ENCODE measurements at places on chromosomes 7 and 10. TPM values are rescaled to one million over a fixed set of nuclear protein-coding genes. Genes with fewer than 3 reads are reported as not detected.

DNA sequence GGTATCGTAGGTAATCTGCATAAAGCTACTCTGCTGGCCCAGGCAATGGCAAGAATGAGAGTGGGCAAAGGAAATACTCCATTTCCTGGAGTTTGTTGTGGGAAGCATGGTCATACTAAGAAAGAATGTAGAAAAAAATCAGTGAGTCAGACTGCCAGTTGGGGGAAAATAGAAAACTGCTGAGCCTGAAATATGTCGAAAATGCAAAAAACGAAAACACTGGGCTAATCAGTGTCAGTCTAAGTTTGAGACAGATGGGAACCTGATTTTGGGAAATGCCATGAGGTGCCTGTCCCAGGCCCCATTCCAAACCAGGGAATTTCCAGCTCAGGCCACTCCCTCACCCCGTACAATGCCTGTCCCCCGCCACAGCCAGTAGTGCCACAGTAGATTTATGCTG, 150.0 kb downstream of the ZNF33B start:
- H3K27ac ChIP-seq: no peak overlapping the region
- H3K4me3 ChIP-seq: no peak overlapping the region
- H3K27me3 ChIP-seq: no peaks in the 10 kb centered on the region
- no peak for DNase-seq

DNA sequence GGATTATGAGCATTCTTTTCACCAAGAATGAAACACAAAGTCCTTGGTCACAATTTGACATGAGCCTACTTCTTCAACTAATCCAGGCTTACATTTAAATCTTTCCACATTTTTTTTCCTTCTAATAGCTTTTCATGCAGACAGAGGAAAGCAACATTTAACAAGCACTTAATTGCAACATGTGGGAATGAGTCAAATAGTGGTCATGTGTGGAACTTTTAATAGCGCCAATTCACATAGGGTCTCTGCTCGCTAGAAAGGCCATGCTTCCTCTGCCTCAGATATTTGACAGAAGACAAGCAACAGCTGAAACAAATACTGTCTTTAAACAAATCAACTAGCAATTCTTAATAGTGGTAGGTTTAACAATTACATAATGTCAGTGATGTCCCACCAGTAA, 285.9 kb upstream of the ETV1 start:
- no peaks in the 10 kb centered on the region for H3K36me3 ChIP-seq
- H3K27me3 ChIP-seq: no peaks in the 10 kb centered on the region
- DNase-seq: no peak
- no peaks in the 10 kb centered on the region for H3K4me1 ChIP-seq
- H3K4me3 ChIP-seq: no peak overlapping the region
- H3K27ac ChIP-seq: no peak overlapping the region

- DNase-seq: no peak
- H3K4me1 ChIP-seq: no peaks in the 10 kb centered on the region
- no peaks in the 10 kb centered on the region for H3K27me3 ChIP-seq
- H3K36me3 ChIP-seq: no peaks in the 10 kb centered on the region
- H3K4me3 ChIP-seq: no peak overlapping the region
These were observed 111.8 kb upstream of the GPR141 start for GRCh38 chr7:37571806-37572205.

GRCh38 chr7:159231017-159231416, 86.3 kb upstream of the VIPR2 start:
- H3K4me3 ChIP-seq: no peak overlapping the region
- no peaks in the 10 kb centered on the region for H3K36me3 ChIP-seq
- no peak overlapping the region for H3K27ac ChIP-seq
- H3K4me1 ChIP-seq: no peaks in the 10 kb centered on the region

DNA sequence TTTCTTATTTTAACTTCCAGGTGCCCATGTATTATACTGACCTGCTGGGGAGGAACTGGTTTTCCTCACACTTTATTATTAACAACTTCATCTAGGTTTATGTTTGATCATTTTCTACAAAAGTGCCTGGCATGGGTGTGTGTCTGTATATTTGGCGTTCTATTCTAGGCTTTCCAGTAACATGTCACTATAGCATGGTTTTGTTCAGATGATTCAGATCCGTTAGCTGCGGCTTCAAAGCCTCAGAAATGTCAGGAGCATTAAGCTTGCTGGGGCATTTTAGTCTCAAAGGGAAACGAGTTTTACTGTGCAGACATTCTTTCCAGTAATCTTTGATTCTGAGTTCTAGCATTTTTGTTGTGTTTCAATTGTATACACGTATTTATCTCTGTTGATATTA, 2.3 kb downstream of the INPP5A start:
- H3K36me3 ChIP-seq: no peaks in the 10 kb centered on the region
- H3K4me1 ChIP-seq: peaks cover 2% of the 10 kb centered on the region
- H3K27me3 ChIP-seq: no peaks in the 10 kb centered on the region
- H3K4me3 ChIP-seq: no peak overlapping the region
- no peak for DNase-seq

- no peak for DNase-seq
- no peak overlapping the region for H3K27ac ChIP-seq
- H3K27me3 ChIP-seq: no peaks in the 10 kb centered on the region
- H3K4me1 ChIP-seq: no peaks in the 10 kb centered on the region
- H3K36me3 ChIP-seq: no peaks in the 10 kb centered on the region
- no peak overlapping the region for H3K4me3 ChIP-seq
These were observed 32.5 kb downstream of the C10orf143 start for GRCh38 chr10:130078120-130078519.

DNA sequence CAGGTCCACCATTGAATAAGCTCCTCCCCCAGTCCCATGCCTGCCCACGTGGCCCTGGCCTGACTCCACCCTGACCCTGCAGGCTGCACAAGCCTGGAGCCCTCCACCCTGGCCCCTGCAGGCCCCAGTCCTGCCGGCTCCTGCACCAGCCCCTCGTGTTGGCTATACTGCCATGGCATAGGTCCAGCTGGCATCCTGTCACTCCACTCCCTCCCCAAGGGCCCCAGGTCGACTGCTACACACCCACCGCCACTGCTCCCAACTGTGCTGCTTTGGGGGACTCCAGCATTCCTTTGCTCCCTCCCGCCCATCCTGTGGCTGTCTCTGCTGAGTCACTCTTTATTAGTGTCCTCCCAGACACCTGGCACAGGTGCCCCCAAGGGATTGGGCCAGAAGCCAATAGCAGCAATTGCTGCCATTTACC, 32.4 kb upstream of the HSPA12A start:
- no peaks in the 10 kb centered on the region for H3K4me1 ChIP-seq
- no peaks in the 10 kb centered on the region for H3K27me3 ChIP-seq
- H3K4me3 ChIP-seq: no peak overlapping the region

DNA sequence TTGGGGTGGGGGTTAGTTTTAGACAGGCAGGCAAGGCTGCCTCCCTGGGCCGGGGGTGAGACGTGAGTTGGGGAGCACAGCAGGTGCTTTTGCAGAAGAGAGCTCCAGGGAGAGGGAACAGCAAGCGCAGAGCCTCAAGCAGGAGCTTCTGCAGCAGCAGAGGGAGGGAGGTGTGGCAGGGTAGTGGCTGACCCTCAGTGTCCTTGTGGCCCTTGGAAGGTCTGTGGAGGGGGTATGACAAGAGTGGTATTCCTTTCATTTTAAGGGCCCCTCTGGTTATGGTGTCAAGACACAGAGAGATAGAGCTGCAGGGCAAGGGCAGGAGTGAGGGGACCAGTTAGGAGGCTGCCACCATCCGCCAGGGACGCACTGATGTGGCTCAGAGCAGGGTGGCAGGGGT, 138.9 kb downstream of the EBF3 start:
- no peak overlapping the region for H3K4me3 ChIP-seq
- H3K27ac ChIP-seq: no peak overlapping the region
- H3K4me1 ChIP-seq: no peaks in the 10 kb centered on the region

The ADAMTS14 gene
- total RNA-seq: 0.79 TPM

All from endodermal cell (in vitro differentiated cells).